CD4-positive, alpha-beta T cell (primary cell): ENCODE measurements at places on chromosomes 6 and 20.
A peak's percentile ranks its signal among the peaks of the same experiment; 100 is the strongest.

DNA sequence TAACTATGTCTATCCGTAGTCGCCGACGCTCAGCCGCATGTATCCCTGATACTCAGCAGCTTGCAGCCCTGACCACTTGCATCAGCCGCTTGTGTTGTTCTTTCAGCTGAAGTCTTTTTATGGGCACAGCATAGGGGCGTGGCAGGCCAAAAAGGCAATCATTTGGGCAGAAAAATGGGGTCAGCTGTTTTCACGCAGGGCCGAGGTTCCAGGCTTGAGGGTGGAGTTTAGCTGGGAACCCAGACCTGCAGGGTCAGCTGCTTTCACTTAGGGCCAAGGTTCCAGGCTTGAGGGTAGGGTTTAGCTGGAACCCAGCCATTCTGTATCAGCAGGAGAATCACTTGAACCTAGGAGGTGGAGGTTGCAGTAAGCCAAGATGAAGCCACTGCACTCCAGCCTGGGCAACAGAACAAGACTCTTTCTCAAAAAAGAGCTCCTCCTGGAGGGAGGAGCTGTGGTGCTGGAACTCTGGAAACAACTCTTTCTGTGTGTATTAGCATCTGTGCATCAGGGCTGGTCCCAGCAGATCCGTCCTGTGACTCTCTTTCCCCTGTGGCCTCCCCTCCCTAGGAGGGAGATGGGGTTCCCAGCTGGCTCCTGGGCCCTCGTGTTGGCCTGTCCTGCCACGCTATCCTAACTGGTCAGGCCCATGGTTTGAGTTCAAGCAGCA lies 56.9 kb upstream of the PRND start:
- H3K4me1 ChIP-seq = peaks cover 28% of the 10 kb centered on the region
- peak overlapping the region; percentile 72 for H3K27ac ChIP-seq
- DNase-seq = no peak
- H3K4me3 ChIP-seq = no peak overlapping the region
- H3K27me3 ChIP-seq = no peaks in the 10 kb centered on the region
- no peaks in the 10 kb centered on the region for H3K36me3 ChIP-seq

DNA sequence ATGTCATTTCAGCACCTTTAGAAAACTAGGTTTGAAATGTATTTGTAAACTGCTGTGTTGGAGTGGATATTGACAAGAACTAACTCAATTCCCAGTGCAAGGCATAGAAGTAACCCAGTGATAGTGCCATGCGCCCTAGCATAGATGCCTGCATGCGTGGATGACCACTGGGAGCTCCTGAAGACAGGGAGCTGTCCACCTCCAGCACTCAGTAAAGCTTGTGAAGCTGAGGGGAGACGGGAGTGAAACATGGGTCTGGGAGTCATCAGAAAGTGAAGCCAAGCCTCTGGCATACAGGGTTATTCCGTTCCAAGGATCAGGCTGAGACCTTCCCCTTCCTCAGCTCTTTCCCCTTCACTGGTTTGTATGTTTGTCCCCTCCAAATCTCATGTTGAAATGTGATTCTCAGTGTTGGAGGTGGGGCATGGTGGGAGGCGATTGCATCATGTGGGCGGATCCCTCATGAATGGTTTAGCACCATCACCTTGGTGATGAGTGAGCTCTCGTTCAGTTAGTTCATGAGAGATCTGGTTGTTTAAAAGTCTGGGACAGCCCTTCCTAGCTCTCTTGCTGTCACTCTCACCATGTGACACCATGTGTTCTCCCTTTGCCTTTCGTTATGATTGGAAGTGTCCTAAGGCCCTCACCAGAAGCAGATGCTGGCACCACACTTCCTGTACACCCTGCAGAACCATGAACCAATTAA lies 146.5 kb upstream of the FERMT1 start:
- H3K27ac ChIP-seq = no peak overlapping the region
- DNase-seq = no peak
- no peak overlapping the region for H3K4me3 ChIP-seq
- no peaks in the 10 kb centered on the region for H3K36me3 ChIP-seq

- no peaks in the 10 kb centered on the region for H3K4me1 ChIP-seq
- no peaks in the 10 kb centered on the region for H3K36me3 ChIP-seq
- DNase-seq = no peak
- no peak overlapping the region for H3K27ac ChIP-seq
- H3K27me3 ChIP-seq = no peaks in the 10 kb centered on the region
Observed at GRCh38 chr20:24609757-24610156, 140.3 kb downstream of the SYNDIG1 start.

DNA sequence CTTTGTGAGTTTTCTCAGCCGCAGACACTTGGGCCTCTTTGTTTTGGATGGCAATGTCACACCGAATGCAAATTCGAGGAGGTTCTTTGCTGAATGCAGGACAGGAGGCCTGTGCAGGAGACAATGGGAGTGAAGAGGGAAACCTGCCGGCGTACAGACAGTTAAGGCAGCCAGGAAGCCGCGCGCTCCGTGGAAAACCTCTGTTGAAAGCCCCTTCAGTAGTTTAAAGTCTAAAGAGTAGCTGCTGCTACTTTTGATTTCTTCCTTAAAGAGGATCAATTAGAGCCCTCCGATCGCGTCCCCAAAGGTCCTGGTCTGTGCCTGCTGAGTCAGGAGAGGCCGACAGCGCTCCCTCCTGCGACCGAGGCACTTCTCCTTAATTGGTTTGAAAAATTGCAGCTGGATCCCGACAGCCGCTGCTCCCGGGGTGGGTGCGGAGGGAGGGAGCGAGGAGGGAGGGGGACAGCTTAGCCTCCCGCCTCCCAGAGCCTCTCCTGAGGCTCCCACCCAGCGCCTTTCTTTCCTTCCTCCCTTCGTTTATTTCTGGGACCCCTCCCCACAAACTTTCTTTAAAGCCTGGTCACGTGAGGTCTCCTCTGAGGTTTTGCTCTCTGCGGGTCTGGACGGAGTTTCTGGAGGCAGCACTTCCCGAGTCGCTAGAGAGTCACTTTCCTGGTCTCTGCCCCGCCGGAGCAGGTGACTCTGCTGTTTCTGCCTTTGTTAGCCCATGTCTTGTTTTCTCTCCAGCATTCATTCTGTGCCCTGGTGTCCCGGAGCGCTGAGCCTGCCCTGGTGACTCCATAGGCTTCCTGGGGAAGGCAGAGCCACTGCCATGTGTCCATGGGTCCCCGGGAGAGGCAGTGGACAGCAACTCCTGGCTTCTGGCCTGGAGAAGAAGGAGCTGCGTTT lies 22.3 kb upstream of the RPP40 start:
- peaks cover 14% of the 10 kb centered on the region for H3K4me1 ChIP-seq
- H3K36me3 ChIP-seq = no peaks in the 10 kb centered on the region
- H3K27ac ChIP-seq = no peak overlapping the region
- H3K27me3 ChIP-seq = peaks cover 3% of the 10 kb centered on the region
- no peak for DNase-seq

DNA sequence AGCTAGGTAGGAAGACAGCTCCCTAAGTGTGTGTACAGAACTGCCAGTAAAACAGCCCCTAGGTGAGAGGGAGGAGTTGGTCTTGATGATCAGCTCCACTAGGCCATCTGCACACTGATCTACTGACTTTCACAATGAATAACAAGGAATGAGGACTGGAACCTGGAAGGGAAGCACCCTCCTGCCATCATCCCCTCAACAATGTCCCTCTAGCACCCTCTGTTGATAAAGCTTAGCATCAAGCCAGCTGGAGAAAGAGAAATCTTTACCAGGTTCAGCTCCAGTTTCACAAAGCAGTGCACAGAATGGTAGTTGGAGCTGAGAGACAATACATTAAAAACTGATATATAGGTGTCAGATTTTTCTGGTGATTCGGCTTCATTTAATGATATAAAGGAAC lies 57.2 kb upstream of the IRAK1BP1 start:
- no peak overlapping the region for H3K4me3 ChIP-seq
- H3K36me3 ChIP-seq = no peaks in the 10 kb centered on the region
- no peaks in the 10 kb centered on the region for H3K27me3 ChIP-seq

DNA sequence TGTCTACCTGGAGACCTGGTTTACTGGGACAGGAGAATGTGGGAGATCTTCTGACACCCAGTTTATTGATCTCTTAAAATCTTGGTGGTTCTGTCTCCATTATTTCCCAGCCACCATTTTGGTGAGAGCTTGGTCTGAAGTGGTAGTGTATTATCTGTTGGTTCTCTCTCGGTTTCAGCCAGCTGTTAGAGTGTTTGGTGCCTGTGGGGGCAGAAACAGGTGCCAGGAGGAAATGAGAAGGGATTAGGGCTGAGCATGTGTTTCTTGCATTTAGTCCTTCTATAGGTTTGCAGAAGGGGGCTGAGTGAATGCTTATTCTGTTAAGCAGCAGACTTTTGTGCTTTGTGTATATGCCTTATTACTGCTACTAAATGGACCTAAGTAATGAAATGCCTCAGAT lies 9.6 kb downstream of the JARID2 start:
- H3K36me3 ChIP-seq = no peaks in the 10 kb centered on the region
- no peak overlapping the region for H3K27ac ChIP-seq
- no peak for DNase-seq
- peaks cover 69% of the 10 kb centered on the region for H3K4me1 ChIP-seq

- no peaks in the 10 kb centered on the region for H3K27me3 ChIP-seq
- DNase-seq = no peak
- no peak overlapping the region for H3K4me3 ChIP-seq
- H3K36me3 ChIP-seq = no peaks in the 10 kb centered on the region
Observed at GRCh38 chr6:45057711-45058110, 270.4 kb upstream of the RUNX2 start.

DNA sequence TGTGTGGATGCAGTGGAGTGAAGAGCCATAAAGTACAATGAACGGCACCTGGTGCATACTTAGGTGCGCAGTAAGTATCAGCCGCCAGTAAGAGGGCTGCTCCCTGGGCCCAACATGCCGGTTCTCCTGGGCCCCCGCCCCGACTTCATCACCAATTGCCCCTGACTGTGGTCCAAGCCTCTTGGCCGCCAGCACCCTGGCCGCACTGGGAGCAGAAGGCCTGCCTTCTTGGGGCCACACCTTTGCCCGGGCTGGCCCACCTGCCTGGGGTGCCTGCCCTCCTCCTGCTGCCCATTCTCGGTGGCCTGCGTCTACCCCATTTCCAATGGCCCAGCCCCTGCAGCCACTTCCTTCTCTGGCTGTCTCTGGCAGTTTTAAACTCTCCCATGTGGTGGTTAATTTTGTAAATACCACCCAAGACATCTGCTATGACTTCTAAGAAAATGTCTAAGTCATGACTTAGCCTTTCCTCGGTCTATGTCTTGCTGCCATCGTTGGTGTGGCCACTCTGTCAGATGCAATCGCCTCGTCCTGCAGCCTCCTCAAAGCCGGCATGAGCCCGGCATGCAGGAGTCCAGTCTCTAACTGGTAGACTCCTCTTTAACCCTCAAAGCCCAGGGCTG lies 36.8 kb downstream of the PMEPA1 start:
- H3K4me1 ChIP-seq = peaks cover 9% of the 10 kb centered on the region
- H3K27ac ChIP-seq = no peak overlapping the region
- no peaks in the 10 kb centered on the region for H3K36me3 ChIP-seq
- no peaks in the 10 kb centered on the region for H3K27me3 ChIP-seq

GRCh38 chr6:22878324-22878701 lies 308.9 kb downstream of the HDGFL1 start:
- H3K36me3 ChIP-seq = no peaks in the 10 kb centered on the region
- H3K27me3 ChIP-seq = no peaks in the 10 kb centered on the region
- no peaks in the 10 kb centered on the region for H3K4me1 ChIP-seq
- no peak overlapping the region for H3K27ac ChIP-seq
- H3K4me3 ChIP-seq = no peak overlapping the region

DNA sequence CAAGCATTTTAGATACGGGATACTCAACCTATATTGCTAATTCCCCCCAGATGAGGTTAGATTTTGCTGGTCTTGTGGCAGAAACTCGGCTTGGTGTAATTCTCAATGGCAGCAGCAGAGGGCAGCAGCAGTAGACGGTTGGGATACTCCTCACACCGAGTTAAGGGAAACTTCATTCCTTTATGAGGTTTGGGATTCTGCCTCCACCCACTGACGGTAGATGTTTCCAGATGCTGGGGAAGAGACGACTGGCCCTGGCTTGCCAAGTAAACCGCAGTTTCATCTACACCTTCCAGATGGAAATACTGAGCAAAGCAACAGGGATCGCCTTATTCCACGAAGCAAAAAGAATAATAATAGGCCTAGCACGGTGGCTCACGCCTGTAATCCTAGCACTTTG lies 8.2 kb upstream of the TBC1D7 start:
- peaks cover 6% of the 10 kb centered on the region for H3K4me1 ChIP-seq
- no peak overlapping the region for H3K4me3 ChIP-seq
- H3K27me3 ChIP-seq = no peaks in the 10 kb centered on the region
- H3K36me3 ChIP-seq = no peaks in the 10 kb centered on the region
- no peak overlapping the region for H3K27ac ChIP-seq

DNA sequence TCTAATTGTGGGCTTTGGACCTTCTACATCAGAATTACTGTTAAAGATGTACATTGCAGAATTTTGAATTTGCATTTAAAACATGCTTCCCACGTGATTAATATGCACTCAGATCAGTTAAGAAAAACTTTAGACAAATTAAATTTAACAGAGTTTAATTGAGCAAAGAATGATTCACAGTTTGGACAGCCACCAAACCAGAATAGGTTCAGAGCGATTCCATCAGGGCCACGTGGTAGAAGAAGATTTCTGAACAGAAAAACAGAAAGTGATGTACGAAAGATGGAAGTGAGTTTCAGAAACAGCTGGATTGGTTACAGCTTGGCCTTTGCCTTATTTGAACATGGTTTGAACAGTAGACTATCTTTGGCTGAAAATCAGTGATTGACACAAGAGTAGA lies 704.2 kb upstream of the MAP3K7 start:
- H3K36me3 ChIP-seq = no peaks in the 10 kb centered on the region
- no peaks in the 10 kb centered on the region for H3K27me3 ChIP-seq
- H3K27ac ChIP-seq = no peak overlapping the region
- H3K4me1 ChIP-seq = no peaks in the 10 kb centered on the region
- DNase-seq = no peak

- no peaks in the 10 kb centered on the region for H3K36me3 ChIP-seq
- H3K4me3 ChIP-seq = no peak overlapping the region
- H3K4me1 ChIP-seq = no peaks in the 10 kb centered on the region
- DNase-seq = no peak
Observed at GRCh38 chr6:159151266-159151855, 17.8 kb upstream of the FNDC1 start.
